Colonic mucosa (tissue), 4 donors: ENCODE measurements at places on chromosomes 2 and 18. TPM values are rescaled to one million over a fixed set of nuclear protein-coding genes. Genes with fewer than 3 reads are reported as not detected.

DNA sequence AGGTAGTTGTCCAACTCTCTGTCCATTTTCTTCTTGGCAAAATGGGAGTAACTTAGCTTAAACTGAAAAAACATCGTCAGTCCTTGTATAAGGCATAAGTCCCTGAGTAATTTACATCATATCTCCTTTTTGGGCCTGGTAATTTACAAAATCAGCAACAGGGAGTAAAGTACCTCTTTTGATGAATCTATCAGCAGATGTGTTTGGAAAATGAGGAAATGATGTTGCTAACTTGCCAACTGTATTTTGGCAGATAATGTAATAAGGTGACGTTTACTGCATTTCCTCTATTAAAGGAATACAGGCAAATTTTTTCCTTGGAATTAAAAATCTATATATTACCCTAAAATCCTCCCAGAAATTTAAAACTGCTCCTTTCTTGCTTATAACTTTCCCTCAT lies 29.2 kb downstream of the ANKRD44 start:
- DNase-seq, result no peak

Gene UPP2
- not detected for total RNA-seq

Gene FAHD2B
- total RNA-seq, result 5.0 TPM

Gene NAPG
- 29.0 TPM for total RNA-seq

Gene OSBPL6
- total RNA-seq, result 0.58 TPM

DNA sequence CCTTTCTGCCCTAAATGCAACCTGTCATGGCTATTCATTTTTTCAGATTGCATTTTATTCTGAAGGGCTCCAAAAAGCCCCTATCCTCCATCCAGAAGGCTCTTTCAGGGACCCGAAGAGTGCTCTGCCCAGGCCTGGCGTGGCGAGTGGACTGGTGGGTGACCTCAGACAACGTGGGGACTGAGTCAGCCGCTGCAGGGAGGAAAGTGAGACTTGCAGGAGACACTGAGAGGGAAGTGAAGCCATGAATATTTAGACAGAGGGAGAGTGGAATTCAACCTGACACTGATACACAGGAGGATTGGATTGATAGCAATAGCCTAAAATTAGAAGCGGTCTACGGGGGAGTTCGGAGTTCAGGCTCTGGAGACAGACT lies 63.6 kb upstream of the SIX2 start:
- no peak for DNase-seq

GRCh38 chr2:222440673-222441422 lies 16.5 kb downstream of the SGPP2 start:
- DNase-seq, result no peak

DNA sequence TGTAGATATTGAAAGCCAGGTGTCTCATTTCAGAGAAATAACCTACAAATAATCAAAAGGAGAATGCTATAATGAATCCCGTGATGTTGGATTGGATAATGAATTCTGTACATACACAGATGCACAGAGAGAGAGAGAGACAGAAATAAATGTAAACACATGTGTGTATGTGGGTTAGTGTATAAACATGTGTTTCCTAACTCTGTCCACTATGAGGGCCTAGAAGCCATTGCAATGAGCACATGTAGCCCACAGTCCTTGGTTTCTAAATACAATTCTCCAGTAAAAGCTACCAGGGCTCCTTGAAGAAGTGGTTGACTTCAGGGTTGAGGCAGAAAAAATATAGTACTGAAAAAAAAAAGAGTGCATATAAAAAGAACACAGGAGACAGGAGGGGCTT lies 109.5 kb downstream of the INHBB start:
- no peak for DNase-seq

GRCh38 chr18:36401462-36401861 lies 103.9 kb downstream of the FHOD3 start:
- DNase-seq, result no peak

Gene LYG1
- total RNA-seq, result 0.96 TPM
